RCC 7860 (cell line): ENCODE measurements at places on chromosomes 13 and 19.

DNA sequence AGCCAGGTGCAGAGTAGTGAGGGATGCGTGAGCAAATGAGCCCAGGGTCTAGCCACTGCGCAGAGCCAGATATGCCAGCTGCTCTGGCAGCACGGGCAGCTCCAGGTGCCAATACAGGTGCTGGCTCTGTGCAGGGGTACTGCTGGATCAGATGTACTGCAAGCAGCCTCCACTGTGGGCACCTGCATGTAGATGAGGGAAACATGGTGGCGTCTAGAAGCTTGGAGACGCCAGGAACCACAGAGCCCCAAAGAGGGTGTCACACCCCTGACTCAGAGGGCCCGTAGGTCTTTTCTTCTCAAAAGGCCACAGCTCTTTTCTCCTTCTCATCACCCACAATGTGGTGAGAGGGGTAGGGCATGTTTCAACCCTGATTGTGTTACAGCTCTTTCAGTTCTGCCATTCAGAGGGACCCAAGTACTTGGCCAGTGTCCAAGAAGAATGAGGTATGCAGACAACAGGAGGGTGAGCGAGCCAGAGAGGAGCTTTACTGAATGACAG, 244.4 kb upstream of the SLITRK1 start:
- DNase-seq = no peak

- no peak for DNase-seq
These were observed 1.5 kb upstream of the BCAT2 start for GRCh38 chr19:48812094-48812929.

- no peak for DNase-seq
These were observed 39.0 kb upstream of the CD33 start for GRCh38 chr19:51185868-51186215.

GRCh38 chr13:23505007-23505406, 65.2 kb upstream of the TNFRSF19 start:
- DNase-seq = peak; percentile 43

- DNase-seq = no peak
These were observed 571 bp downstream of the SAFB2 start for GRCh38 chr19:5621945-5622464.

DNA sequence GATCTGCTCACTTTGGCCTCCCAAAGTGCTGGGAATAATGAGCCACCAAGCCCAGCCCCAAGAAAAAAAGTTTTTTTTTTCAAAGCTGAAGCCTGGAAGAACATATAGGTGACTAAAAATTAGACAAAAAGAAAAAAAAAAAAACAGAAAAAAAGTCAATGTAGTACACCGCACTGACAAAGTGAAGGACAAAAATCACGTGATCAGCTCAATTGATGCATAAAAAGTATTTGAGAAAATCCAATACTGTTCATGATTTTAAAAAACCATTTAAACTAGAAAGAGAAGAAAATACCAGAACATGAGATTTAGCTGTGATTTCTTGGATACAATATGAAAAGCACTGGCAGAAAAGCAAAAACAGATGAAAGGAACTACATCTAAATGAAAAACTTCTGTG, 10.5 kb upstream of the ERVV-2 start:
- DNase-seq = no peak

DNA sequence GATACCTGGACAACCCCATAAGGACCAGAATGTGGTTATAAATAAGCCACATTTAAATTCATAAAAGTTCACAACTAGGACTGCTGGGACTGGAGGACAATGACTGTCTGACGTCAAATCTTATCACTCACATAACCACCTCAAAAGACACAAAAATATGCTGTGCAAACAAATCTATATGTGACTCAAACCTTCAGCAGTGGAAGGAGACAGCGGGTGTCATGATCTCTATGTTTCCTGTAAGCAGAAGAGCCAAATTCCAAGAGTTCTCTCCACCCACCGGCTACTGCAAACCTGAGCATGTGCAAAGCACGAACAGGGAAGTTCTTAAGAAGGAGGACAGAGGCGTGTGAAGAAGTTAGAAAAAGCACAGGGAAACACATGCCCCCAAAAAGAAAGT, 113.2 kb downstream of the MYCBP2 start:
- DNase-seq = no peak

DNA sequence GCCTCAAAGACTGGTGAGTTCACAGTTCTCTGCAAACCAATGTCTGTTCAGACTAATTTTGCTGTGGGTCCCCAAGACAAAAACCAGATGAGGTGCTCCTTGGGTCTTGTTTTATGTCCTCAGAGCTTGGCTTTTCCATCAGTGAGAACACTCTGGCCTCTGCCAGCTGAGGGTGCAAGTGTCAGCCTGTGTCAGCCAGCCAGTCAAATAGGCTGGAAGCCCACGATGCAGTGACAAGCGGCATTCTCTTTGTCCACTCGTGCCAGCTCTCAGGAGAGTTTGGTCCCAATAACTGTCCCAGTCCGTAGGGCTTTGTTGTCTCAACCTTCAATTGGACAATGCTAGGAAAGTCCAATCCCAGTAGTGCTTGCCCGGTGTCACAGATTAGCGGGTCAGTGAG, 9.4 kb upstream of the AKT2 start:
- DNase-seq = no peak

- no peak for DNase-seq
These were observed 541 bp downstream of the ASPDH start for GRCh38 chr19:50512999-50513745.

- no peak for DNase-seq
These were observed 365.2 kb upstream of the SPRY2 start for GRCh38 chr13:80706164-80706471.

DNA sequence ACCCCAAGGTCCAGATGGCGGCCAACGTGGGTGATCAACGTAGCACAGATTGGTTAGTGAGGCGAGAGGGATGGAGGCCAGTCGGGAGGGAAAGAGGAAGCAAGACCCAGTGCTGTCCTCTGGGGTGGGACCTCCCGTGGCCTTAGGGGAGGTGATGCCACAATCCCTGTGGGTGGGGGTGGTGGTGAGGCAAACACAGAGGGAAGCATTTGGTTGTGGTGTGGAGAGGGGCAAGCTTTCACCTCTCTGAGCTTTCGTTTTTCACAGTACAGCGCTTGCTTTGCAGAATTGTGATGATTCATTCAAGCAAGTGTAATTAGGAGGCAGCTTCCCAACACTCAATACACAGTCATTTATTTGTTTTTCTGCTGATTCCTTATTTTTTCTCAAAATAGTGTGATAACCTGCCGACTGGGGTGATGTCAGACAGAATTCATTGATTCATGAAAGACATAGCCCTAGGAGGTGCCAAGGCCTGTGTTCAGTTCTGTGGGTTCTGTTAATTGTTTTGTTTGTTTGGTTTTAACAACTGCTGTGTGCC, 2.4 kb downstream of the LENG8 start:
- DNase-seq = peak; percentile 22

DNA sequence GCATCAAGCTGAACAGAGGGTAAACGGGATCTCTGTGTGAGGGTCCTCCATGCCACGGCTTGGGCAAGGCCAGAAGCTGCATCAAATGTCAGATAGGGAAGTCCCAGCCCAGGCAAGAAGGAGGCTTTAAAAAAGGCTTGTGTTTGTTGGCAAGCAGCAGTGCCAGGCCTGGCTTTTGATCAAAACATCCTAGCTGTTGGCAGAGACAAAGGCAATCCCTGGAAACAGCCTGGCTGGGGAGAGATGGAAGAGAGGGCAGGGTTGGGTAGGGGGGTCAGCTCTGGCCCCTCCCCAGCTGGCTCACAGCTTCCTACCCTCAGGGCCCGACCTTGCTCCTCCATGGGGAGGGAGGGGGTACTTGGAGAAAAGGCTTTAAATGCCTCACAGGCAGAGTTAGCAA, 61.8 kb upstream of the KCTD15 start:
- no peak for DNase-seq

DNA sequence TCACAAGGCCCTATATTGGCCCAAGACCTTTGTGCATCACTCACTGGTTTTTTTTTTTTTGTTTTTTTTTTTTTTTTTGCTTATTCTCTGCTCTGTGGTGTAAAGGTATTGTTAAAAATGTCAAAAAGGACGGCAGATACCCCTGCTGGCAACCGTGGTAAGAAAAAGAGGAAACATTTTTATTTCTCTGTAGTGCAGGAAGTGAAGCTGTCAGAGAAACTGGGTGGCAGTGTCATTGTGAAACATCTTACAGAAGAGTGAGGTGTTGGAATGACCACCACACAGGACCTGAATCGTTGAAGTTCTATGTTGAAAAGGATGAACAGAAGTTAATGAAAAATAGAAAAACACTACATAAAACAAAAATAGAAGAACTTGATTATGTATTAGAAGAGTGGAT, 346.4 kb downstream of the FGF9 start:
- DNase-seq = no peak

- DNase-seq = no peak
These were observed 4.9 kb downstream of the UHRF1 start for GRCh38 chr19:4913996-4914735.

- no peak for DNase-seq
These were observed 20.4 kb downstream of the MYCBP2 start for GRCh38 chr13:77306458-77306857.

GRCh38 chr13:19181621-19182485, at the start of gene TUBA3C:
Gene TUBA3C, minus strand, starts transcription at chr13:19181824. Its CDS starts 77 bp downstream, at chr13:19181747.
- no peak for DNase-seq

- peak; percentile 6 for DNase-seq
These were observed 32.8 kb downstream of the ZSWIM9 start for GRCh38 chr19:48203222-48203793.

DNA sequence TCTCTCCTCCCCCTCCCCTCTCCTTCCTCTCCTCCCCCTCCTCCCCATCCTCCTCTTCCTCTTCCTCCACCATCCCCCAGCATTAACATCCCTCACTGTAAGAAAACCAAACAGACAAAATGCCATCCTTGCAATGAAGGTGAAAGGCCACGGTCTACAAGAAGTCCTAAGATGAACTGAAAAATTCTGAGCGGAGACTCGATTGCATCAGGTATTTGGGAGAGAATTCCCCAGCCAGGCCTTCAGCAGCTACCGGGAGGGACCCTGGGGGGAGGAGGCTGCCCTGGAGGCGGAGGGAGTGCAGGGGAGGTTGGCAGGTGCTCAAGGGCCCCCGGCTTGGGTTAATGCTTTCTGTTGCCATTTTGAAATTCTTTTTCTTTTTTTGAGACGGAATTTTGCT, 10.1 kb upstream of the TIMM44 start:
- no peak for DNase-seq

DNA sequence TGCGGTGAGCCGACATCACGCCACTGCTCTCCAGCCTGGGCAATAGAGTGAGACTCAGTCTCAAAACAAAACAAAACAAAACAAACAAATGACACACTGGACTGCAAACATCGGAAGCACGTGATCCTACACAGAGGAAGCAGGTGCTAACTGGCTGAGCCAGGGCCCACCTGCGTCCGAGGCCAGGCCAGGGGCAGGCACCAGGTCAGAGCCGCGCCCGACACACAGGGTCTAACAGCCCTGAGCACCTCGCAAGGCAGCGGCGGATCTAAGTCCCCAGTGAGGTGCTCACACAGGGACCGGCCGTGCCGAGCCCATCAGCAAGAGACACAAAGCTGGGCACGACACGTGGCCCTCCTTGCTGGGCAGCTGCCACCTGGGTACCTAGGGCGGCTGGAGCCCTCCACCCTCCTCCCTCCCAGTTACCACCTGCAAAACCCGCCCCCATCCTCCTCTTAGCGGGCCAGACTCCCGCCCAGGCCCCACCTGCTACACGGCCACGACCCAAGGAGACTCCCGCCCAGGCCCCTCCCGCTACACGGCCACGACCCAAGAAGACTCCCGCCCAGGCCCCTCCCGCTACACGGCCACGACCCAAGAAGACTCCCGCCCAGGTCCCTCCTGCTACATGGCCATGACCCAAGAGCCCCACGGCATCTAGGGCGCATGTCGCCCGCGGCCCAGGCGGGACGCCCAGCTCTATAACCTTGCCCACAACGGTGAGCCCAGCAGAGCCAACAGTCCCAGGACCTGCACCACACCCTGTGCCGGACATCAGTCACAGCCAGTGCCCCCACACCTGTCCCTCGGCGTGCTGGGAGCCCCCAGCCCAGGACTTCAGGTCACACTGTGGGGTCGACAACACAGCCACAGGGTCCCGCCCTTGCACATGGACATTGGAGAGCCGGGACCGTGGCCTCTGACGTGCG, 15.6 kb downstream of the AP3D1 start:
- DNase-seq = no peak

DNA sequence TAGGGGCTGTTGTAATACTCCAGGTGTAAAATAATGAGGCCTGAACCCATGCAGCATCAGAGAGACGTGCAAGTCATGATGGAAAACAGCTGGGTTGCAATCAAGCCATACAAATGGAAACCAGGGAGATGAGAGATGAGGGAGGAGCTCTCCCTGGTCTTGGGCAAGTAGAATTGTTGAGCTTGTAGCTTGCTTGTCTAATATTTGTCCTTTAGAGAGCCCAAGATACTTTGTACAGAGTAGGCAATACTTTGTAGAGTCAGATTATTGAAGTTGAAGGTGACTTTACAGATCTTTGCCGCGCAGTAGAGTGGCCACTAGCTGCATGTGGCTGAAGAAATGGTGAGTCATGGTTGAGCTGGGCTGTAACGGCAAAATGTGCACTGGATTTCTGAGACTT, 8.3 kb downstream of the ATP8A2 start:
- DNase-seq = no peak

DNA sequence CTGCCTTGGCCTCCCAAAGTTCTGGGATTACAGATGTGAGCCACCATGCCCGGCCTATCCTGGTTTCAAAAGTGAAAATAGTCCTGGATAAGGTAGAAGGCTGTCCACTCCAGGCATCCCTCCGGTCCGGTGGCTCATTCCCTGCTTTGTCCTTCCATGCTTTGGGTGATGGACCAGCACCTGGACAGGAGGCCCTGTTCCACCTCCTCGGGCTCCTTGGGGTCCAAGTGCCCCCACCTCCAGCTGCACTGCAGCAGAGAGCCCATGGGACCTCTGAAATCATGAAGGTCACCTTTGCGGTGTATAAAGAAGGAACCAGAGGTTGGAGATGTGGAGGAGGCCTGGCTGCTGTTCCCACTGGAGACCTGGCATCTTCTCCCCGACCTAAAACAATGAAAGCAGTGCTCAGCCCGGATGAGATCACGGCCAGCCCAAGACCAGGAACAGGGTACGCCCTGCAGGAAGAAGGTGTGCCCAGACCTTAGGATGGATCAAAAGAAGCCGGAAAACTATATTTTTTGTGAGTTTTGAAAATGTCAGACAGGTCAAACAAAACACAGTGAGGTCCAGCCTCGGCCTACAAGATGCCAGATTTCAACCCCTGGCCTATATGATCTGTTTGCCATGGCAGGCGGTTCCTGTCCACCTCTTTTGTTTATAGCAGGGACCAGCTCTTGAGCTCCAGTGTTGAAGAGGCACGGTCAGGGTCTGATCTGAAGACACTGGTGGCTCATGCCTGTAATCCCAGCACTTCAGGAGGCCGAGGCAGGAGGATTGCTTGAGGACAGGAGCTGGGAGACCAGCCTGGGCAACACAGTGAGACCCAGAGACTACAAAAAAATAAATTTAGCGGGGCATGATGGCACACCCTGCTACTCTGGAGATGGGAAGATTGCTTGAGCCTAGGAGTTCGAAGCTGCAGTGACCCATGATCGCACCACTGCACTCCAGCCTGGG, 5.8 kb downstream of the LSR start:
- no peak for DNase-seq

- DNase-seq = no peak
These were observed 236.7 kb upstream of the CSNK1A1L start for GRCh38 chr13:37342205-37342604.

GRCh38 chr19:9073806-9074205, 13.1 kb upstream of the OR1M1 start:
- DNase-seq = no peak

- no peak for DNase-seq
These were observed 21.1 kb downstream of the ZNF473 start for GRCh38 chr19:50046649-50047503.
